Activated CD4-positive, alpha-beta T cell treated with anti-CD3 and anti-CD28 coated beads, Interleukin-2, amount 10 ng/mL, durations not matched to agents 24 days and 14 days (primary cell): ENCODE measurements at places on chromosomes 5 and 9. TPM values are rescaled to one million over a fixed set of nuclear protein-coding genes. Genes with fewer than 3 reads are reported as not detected.

GRCh38 chr5:64166201-64166959 is 737 bp downstream of the RNF180 start:
- H3K36me3 ChIP-seq = peaks cover 2% of the 10 kb centered on the region
- peak; percentile 14 for DNase-seq
- H3K27ac ChIP-seq = no peak overlapping the region
- H3K4me3 ChIP-seq = peak overlapping the region; percentile 34
- H3K4me1 ChIP-seq = peaks cover 2% of the 10 kb centered on the region
- peaks cover 36% of the 10 kb centered on the region for H3K27me3 ChIP-seq

DNA sequence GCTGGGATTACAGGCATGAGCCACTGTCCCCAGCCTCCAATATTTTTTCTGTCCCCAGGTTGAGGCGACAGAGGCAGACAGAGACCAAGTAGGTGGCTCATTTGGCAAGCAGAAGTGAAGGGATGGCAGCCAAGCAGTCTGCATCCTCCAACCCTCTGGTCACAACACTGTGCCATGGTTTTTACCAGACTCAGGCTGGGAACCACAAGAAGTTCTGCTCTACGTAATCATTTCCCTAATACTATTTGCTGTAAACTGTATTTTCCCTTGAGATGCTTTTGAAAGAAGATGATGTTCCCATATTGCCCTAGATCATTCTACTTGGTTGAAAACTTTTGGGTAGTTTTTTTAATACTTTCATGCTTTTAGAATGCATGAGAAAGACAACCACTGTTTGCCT is 40.5 kb downstream of the PTTG1 start:
- peaks cover 54% of the 10 kb centered on the region for H3K4me1 ChIP-seq
- no peaks in the 10 kb centered on the region for H3K36me3 ChIP-seq
- H3K4me3 ChIP-seq = no peak overlapping the region
- no peak for DNase-seq

GRCh38 chr9:106920701-106921283 is 57.8 kb downstream of the ZNF462 start:
- no peaks in the 10 kb centered on the region for H3K27me3 ChIP-seq
- peak overlapping the region; percentile 54 for H3K27ac ChIP-seq
- no peaks in the 10 kb centered on the region for H3K36me3 ChIP-seq
- no peak overlapping the region for H3K4me3 ChIP-seq
- no peaks in the 10 kb centered on the region for H3K4me1 ChIP-seq

DNA sequence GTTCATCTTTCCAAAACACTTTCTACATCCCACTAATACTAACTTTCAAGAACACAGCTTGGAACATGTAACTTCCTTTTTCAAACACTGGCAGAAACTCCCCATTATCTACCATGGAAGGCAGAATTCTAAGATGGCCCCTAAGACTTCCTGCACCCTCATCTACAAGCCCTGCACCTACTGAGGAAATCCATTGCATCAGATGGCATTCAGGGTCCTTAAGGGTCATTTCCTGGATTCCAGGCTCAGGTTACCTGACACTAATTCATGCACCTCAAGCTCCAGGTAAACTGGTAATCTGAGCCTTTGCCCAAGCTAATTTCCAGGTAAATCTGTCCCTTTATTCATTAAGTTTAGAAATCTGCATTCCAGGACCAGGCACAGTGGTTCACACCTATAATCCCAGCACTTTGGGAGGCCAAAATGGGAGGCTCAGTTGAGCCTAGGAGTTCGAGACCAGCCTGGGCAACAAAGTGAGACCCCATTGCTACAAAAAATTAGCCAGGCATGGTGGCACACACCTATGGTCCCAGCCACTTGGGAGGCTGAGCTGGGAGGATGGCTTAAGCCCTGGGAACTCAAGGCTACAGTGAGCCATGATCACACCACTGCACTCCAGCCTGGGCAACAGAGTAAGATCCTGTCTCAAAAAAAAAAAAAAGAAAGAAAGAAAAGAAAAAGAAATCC is 91.6 kb downstream of the NFIB start:
- H3K27me3 ChIP-seq = no peaks in the 10 kb centered on the region
- no peak overlapping the region for H3K4me3 ChIP-seq
- no peak overlapping the region for H3K27ac ChIP-seq
- H3K4me1 ChIP-seq = no peaks in the 10 kb centered on the region
- no peak for DNase-seq

DNA sequence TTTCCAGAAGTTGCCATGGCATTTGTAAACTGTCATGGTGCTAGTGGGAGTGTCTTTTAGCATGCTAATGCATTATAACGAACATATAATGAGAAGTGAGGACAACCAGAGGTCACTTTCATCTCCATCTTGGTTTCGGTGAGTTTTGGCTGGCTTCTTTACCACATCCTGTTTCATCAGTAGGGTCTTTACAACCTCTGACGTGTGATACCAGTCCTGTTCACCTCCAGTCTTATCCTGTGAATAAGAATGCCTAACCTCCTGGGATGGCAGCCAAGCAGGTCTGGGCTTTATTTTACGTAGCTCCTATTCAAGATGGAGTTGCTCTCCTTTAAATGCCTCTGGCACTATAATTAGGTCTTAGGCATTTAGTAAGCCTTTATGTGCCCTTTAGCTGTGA is 20.4 kb upstream of the RFK start:
- peaks cover 1% of the 10 kb centered on the region for H3K36me3 ChIP-seq
- no peak overlapping the region for H3K27ac ChIP-seq
- no peak for DNase-seq
- H3K4me3 ChIP-seq = no peak overlapping the region

DNA sequence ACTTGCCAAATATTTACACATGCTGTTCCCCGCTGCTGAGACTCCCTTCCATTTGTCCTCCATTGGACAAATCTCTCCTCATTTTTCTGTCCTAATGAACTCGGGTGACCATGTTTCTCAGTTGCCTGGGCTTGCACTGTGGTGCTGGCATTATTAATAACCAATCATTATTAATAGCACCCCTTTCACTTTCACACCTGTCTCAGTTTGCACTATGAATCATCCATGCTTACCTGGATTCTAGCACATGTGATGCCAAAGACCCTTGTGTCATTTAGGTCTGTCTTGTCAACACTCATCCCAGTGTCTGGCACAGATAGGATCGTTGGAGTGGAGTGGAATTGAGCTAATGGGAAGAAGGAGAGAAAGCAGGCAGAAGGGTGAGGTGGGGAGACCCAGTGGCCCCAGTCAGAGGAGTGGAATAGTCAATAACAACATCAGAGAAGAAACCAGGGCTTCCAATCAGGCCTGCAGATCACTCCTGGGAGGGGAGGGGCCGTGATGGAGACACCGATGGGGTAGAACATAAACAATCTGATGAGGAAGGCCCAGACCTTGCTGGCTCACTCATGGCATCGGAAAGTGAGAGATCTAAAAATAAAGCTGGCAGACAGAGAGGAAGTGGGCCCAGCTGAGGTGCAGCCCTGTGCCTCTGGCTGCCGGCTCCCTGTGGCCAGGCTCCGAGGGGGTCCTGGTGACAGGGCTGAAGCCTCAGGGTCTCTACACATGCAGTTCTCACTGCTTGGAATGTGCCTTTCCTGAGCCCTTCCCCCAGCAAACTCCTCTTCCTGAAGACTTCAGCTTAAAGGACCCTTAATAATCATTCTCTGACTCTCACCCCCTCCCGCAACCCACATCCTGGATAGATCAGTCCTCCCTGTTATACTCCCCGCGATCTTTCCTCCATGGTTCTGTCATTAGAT is 33.5 kb upstream of the CRB2 start:
- H3K4me3 ChIP-seq = peak overlapping the region; percentile 62
- H3K27ac ChIP-seq = peak overlapping the region; percentile 84
- no peaks in the 10 kb centered on the region for H3K27me3 ChIP-seq
- H3K36me3 ChIP-seq = no peaks in the 10 kb centered on the region
- H3K4me1 ChIP-seq = peaks cover 37% of the 10 kb centered on the region
- DNase-seq = peak; percentile 86

GRCh38 chr5:53017383-53017782 is 28.2 kb downstream of the ITGA2 start:
- no peak overlapping the region for H3K27ac ChIP-seq
- H3K4me1 ChIP-seq = peaks cover 36% of the 10 kb centered on the region
- H3K27me3 ChIP-seq = peaks cover 11% of the 10 kb centered on the region
- no peak for DNase-seq

DNA sequence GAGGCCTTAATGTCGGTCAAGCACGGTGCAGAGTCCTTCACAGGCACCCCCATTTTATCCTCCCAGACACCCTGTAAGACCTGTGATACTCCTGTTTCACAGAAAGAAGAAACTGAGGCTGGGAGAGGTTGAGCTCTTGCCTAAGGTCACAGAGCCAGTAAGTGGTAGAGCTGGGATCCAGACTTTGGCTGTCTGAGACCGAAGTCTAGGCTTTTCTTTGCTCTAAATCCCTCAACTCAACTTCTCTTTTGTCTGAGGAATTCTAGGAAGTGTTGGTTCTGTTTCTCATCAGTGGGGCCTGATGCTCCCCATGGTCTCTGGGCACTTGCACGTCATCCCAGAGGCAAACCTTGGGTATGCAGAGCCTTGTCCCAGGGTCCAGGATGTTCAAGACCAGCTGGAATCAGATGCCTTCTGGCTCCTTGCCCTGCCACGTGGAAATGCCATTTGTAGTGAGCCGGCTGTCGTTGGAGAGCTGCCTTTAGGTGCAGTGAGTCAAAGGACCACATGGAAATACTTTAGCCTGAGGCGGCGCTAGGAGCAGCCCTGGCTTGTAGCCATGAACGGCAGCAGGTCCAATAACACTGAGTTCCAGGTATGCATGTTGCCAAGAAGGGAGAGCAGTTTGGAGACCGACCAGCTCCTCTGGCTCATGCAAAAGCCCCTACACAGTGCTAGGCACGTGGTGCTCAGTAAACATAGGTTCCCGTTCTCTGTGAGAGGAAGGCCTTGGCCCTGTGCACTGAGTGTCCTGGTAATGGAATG is 9.2 kb downstream of the DCANP1 start:
- H3K36me3 ChIP-seq = no peaks in the 10 kb centered on the region
- DNase-seq = no peak
- no peak overlapping the region for H3K4me3 ChIP-seq
- peaks cover 18% of the 10 kb centered on the region for H3K27me3 ChIP-seq

DNA sequence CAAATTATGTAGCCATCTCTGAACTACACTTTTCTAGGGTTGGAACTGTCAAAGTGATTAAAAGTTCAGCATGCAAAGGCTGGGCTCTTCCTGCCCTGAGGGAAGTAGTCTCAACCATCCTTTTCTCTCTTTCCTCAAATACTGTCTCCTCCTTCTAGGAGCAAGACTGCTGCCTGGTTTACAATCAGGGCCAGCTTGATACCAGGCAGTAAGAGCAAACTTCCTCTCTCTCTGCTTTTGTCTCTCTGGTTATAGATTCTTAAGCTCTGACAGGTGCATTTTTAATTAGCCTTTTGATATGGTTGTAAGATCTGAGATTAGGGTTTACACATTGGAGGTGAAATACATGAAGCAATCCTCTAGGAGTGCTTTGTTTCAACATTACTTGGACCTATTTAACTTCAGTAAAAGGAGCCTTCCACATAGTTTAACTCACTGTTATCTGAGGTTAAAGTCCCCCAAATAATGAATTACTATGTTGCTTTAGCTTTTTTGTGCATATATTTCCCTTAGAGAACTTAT is 436.1 kb downstream of the SPATA31D1 start:
- DNase-seq = no peak
- no peaks in the 10 kb centered on the region for H3K27me3 ChIP-seq
- H3K4me1 ChIP-seq = no peaks in the 10 kb centered on the region

The ACER2 gene
- total RNA-seq = 0.96 and 1.3 TPM in 2 replicates

The ADAMTS12 gene
- total RNA-seq = not detected in 2 replicates
